ENCODE measurements at places on chromosomes 6 and 20.

GRCh38 chr6:144346719-144347447 is 61.7 kb downstream of the UTRN start:
- no peak for DNase-seq

GRCh38 chr6:139338795-139339194 is 35.7 kb downstream of the CITED2 start:
- peak; percentile 61 for DNase-seq

DNA sequence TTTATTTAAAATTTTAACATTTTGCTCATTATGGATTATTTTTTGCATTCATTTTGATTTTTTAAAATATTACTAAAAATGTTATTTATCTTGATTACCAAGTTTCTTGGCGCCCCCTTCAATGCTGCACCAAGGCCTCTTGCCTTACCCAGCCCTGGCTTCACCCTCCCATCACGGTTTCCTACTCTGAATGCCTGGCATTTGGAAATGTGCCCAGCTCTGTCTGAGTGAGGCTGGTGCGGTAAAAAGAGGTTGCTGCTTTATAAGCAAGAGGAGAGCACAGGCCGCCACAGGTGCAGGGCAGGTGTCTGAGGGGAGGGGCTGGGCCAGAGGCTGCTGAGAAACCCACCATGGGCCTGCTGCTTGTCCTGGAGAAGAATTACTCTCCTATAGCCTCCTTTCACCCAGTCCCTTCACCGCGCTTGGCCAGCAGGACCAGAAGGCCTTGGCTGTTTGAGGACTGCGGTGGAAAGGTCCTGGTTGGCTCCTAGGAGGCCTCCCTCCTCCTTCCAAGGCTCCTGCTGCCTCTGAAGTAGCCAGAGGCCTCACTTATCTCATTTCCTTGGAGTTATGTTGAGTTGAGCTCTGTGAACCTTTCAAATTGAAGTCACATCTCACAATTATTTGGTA is 62.6 kb downstream of the BANF2 start:
- DNase-seq = no peak

DNA sequence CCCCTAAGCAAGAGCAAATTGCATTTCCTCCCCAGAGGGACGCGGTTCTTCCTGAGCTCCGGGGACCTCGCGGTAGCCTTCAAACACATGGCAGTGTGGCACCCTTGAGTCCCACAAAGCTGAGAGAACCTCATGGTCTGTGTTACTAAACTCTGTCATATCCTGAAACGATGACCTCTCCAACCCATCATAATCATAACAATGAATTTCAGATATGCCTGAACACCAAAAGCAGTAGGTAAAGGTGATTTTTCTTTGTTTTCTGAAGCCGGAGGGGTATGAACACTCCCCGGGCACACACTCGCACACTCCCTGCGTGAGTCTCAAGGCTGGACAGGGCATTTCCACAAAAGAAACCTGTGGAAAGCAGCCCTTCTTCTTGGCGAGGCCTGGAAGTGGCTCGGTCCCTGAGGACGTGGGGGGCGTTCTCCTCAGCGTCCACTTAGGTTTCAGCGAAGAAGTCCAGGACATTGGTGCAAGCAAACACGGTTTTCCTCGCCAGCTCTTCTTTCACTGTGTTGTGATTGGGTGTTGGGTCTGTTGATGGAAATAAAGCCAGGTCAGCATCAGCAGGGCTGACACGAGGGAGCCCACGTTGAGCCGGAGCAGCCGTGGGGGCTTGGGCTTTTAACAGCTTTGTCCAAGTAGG is 183.4 kb downstream of the ERMARD start:
- no peak for DNase-seq

- DNase-seq = peak; percentile 38
Observed at GRCh38 chr6:72580281-72580940, 41.5 kb upstream of the KCNQ5 start.

DNA sequence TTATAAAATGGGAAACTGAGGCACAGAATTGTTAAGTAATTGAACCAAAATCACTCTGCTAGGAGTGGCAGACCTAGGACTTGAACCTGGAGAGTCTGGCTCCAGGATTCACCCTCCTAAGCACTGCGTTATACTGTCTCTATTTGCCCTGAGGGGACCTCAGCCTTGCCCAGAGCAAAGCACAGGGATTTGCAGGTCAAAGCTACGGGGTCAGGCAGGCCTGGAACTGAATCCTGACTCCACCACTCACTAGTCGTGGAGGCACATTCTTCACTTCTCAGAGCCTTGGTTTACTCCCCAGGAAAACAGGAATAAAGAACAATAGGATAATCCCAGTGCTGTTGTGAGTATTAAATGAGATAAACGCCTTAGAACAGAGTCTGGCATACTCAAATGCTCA is 19.4 kb downstream of the KCNK15 start:
- DNase-seq = no peak

DNA sequence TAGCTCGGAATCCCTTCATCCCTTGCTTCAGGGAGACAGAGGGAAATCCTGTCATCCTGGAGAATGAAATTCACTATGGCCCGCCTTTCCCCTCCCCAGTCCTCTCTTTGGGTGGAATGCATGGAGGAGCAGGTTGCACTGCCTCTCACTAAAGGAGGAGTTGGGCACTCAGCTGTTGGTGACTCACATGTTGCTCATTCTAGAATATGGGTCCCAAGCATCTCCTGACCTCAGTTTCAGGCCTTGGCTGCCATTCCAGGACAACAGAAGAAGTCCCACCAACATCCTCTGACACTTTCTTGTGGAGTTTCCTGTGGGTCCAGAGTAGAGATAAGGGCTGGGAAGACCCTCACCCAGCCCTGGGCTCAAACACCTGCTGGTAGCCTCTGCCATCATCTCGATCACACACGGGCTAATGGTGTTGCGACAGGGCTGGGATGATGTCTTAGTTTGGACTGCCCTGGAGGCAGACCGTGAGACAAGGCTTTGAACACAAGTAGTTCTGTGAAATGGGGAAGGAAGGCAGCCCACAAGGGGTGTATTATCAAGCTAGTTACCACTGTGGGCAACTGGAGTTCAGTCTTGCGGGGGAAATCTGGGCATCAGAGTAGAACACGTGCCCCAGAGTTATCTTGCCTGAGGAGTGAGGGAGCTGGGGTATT is 52.4 kb upstream of the RNF24 start:
- no peak for DNase-seq

DNA sequence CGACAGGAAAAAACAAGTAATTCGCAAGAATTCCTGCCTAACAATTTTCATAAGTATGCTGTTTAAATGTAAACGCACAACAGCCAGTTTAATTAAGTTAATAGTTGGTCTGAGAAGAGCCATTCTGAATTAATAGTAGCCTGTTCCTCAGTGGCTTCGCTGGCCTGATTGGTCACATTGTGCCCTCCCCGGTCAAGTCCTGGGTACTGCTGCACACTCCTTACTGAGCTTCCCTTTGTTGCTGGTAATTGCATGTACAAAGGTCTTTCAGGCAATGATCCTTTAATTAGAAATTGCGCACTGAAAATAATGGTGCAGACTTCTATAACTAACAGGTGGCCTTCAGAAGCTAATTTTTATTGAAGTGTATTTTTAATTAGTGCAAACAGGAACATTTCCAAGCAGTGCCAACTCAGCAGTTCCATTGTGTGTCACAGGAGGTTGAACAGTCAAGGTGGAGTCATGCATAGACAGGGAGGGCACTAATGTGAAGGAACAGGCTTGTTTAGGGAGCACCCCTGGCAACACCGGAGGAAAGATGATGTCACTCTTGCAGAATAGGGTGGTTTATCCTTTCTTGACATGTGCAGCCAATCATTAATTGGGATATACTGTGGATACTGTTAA is 92.6 kb upstream of the SLC22A23 start:
- DNase-seq = no peak

DNA sequence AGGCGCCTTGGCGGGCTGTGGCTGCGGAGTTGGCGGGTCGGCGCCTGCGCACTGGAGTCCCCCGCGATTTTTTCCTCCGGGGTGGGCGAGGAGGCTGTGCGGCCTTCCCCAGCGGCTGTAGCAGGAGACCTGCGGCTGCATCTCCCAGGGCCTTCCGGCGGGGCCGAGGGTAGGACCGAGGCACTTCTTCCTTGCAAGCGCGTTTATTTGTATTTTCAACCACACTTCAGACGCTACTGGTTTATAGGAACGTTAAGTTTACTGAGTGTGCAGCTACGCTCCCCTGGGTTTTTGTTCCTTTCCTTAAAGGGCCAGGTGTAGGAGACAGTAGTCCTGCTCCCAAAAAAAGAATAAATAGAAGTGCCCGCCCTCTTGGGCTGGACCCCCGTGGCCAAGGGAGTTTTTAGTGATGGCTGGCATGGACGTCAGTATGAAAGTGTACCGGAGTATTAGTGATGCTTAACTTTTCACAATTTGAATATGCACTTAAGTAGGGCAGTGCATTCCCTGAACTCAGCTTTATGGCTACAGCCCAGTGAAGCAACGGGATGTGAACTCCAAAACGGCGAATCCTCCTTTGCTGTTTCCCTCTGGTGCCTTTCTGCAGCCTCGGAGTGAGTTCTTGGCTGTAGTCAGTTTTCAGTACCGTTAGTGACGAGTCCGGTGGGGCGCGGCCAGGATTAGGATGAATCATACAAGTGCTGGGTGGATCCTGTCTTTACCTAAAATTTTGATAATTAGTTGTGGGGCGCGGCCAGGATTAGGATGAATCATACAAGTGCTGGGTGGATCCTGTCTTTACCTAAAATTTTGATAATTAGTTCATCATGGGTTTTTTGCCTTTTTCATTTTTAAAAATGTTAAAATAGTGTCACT is 1.0 kb upstream of the FBXO5 start:
- DNase-seq = peak; percentile 84

DNA sequence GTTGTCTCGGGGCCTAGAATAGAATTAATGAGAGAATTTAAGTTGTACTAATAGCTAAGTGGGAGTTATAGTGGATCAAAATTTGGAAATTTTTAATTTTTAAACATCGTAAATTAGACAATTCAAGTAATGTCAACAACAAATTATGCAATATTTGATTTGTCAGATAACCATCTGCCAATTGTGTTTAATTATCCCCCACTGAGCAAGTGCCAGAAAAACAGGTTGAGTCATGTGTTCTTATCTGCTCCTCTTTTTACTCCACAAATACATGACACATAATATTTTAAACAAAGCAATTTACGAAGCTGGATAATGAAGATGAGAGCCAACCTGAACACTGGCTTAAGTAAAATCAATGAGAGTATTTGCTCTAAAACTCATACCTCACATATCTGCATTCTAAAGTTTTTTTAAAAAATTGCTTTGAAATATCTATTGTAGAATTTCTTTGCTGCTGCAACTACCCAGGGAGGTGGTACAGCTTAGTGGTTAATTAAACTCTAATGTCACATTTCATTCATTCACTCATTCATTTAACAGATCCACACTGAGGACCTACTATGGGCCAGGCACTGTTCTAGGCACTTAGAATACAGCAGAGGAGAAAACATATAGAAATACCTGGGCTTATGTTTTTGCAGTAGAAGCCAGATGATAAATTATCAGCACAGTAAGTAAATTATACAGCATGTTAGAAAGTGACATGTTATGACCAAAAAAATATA is 57.1 kb upstream of the MAP7 start:
- no peak for DNase-seq

GRCh38 chr6:134630508-134631121 is 312.7 kb upstream of the SGK1 start:
- no peak for DNase-seq

DNA sequence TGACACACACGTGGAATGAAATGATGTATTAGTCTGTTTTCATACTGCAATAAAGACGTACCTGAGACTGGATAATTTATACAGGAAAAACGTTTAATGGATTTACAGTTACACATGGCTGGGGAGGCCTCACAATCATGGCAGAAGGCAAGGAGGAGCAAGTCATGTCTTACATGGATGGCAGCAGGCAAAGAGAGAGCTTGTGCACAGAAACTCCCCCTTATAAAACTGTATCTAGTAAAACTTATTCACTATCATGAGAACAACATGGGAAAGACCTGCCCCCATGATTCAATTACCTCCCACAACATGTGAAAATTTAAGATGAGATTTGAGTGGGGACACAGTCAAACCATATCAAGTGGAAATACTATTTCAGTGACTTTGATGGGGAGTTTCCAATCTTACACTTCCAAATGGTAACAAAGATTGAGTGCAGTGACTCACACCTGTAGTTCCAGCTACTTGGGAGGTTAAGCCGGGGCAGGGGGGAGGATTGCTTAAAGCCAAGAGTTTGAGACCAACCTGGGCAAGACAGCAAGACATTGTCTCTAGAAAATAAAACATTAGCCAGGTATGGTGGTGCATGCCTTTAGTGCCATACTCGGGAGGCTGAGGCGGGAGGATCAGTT is 8.2 kb upstream of the LY86 start:
- DNase-seq = no peak

DNA sequence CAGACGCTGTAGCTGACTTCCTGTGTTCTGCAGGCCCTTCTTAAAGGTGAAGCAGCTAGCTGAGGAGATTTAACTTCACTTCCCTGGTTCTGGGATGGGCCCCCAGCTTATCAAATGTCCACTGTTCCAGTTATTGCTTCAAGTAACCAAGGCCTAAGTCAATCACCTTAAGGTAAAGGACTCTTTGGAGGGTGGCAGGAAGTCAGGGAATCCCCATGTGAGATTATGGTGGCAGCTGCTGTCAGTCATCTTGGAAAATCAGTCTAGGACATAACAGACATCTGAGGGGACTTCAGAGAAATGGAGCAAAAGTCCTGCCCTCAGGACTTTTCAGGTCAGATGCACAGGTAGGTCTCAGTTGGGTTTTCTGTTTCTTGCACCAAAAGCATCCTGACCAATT is 3.8 kb downstream of the ELOVL5 start:
- no peak for DNase-seq

- DNase-seq = peak; percentile 91
Observed at GRCh38 chr20:325889-326644, 715 bp downstream of the SOX12 start.

- DNase-seq = no peak
Observed at GRCh38 chr6:22413681-22414311, 117.0 kb upstream of the PRL start.

- no peak for DNase-seq
Observed at GRCh38 chr6:9412951-9413559, 977.7 kb upstream of the SLC35B3 start.

DNA sequence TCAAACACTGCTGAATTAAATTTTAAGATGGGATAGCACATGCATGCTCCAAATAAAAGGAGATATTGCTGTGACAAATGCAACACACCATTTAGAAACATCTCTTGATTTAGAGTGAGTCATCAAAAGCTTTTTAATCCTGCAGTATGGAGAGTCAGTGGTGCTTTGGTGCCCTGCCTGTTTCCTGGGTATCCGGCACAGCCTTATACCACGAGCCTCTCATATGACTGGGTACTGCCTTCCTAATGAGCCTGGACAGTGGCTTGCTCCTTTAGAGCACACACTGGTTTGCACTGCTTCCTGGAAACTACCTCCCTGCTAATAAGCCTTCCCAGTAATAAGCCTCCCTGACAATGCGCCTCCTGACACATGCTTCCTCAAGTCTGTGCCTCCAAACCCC is 65.3 kb upstream of the KCNK16 start:
- no peak for DNase-seq

DNA sequence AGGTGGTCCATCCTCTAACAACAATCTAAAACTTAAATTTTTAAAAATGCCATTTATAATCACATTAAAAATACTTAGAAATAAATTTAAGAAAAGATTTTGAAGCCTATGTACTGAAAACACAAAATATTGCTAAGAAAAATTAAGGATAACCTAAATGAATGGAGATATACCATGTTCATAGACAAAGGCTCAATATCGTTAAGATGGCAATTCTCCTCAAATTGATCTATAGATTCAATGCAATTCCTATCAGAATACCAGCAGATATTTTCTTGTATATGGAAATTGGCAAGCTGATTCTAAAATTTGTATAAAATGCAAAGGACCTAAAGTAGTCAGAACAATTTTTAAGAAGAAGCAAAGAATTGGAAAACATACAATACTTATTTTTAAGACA is 19.7 kb upstream of the UST start:
- DNase-seq = no peak

Data from muscle of back (tissue), 13 donors.